ENCODE measurements at places on chromosomes 5 and 9.

DNA sequence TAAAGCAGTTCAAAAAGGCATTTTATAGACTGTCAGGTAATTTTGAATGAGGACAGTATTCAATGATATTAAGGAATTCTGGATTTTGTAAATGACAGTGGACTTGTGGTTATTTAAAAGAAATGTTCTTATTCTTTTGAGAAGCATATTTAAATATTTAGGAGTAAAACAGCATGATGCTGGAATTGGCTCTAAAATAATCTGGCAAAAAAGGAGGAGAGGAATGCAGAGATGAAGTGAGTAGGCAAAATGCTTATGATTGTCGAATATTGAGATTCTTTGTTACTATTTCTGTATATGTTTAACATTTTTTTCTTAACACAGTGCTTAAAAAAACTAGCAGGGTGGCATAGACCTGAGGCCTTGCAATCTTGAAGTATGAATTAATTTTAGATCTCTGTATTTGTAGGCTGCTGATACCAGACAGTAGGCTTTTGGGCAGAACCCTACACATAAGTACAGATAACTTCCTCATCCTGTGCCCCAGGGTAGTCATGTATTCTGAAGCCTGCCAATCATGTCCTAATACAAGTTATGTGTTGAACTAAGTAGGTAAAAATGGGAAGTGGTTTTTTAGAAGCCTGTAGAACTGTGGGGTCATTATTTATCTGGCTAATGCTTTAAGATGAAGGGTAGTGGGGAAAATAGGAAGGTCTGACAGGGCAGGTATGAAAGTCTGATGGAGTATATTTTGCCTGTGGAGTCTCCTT is 9.4 kb downstream of the CD180 start:
- DNase-seq, result no peak

GRCh38 chr9:87657893-87658292 is 68.0 kb upstream of the CTSL start:
- no peak for DNase-seq

GRCh38 chr9:127847833-127848755 is 6.4 kb downstream of the ENG start:
- DNase-seq, result no peak

DNA sequence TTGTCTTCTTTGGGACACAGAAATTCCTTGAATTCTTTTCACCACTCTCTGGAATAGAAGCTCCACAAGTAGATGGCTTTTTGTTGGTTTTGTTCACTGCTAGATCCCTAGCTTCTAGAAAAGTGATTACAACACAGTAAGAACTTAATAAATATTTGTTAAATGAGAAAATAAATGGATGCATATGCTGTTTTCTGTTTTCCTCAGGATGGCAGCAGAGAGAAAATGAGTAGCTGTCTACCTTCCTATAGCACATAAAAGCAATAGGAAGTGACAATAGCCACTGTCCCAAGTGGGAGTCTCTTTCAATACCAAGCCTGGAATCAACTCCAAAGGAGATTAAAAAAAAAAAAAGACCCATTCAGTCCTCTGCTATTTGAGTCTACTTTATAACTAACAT is 100.6 kb upstream of the NREP start:
- DNase-seq, result no peak

DNA sequence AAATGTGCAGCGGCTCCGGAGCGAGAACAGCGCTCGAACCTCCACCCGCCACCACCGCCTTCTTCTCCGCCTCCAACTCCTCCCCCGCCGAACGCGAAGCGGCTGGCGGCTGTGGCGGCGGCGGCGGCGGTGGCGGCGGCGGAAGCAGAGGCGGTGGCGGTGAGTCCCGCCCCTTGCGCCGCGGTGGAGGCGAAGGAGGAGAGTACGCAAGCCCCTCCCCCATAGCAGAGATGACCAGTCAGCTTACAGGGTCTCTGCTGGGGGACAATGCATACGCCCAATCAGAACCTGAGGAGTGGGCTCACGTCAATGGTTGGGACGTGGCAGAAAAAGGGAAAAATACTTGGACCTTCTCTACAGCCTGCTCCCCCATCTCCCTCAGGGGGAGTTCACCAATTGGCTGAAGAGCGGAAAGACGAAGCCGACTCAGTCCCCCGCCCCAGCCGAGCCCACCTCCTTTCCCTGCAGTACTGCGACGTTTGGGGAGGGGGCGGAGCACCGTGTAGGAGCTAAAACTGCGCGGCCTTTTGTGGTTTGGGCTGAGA is at the start of gene PJA2:
TSS of gene PJA2 (minus strand) at position 131 of the 545 bp plus-strand sequence. CDS start 26,541 bp downstream, outside the sequence.
- DNase-seq, result peak; percentile 100

DNA sequence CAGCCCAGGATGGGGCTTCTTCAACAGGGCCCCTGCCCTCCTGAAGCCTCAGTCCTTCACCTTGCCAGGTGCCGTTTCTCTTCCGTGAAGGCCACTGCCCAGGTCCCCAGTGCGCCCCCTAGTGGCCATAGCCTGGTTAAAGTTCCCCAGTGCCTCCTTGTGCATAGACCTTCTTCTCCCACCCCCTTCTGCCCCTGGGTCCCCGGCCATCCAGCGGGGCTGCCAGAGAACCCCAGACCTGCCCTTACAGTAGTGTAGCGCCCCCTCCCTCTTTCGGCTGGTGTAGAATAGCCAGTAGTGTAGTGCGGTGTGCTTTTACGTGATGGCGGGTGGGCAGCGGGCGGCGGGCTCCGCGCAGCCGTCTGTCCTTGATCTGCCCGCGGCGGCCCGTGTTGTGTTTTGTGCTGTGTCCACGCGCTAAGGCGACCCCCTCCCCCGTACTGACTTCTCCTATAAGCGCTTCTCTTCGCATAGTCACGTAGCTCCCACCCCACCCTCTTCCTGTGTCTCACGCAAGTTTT is 23.6 kb downstream of the PCDHGC5 start:
- DNase-seq, result peak; percentile 23

GRCh38 chr9:92190536-92190790 is 75.2 kb upstream of the SPTLC1 start:
- no peak for DNase-seq

DNA sequence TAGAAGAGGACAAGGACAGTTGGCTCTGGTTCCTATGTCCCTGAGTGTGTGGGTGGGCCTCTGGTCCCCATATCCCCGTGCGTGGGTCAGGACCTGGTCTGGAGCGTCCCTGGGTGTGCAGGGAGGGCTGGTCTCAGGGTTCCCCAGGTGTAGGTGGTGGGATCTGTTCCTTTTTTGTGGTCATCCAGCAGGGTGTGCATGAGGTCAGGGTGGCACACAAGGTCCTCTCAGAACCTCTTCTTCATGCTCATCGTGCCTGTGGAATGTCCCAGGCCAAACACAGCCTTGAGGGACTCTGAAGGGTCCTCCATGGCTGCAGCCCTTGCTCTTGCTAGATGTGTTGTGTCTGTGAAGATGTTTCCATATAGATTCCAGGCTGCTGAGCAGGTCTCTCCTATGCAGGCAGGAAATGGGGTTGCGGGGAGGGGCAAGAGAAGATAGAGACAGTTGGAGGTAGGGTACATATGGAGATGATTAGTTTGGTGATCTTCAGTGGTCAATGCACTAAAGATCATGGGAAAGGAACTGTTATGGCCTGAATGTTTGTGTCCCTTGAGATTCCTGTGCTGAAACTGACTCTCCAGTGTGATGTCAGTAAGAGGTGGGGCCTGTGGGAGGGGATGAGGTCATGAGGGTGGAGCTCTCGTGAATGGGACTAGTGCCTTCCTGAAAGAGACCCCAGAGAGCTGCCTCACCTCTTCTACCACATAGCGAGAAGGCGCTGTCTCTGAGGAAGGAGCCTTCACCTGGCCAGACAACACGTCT is 53.1 kb downstream of the NXNL2 start:
- no peak for DNase-seq

DNA sequence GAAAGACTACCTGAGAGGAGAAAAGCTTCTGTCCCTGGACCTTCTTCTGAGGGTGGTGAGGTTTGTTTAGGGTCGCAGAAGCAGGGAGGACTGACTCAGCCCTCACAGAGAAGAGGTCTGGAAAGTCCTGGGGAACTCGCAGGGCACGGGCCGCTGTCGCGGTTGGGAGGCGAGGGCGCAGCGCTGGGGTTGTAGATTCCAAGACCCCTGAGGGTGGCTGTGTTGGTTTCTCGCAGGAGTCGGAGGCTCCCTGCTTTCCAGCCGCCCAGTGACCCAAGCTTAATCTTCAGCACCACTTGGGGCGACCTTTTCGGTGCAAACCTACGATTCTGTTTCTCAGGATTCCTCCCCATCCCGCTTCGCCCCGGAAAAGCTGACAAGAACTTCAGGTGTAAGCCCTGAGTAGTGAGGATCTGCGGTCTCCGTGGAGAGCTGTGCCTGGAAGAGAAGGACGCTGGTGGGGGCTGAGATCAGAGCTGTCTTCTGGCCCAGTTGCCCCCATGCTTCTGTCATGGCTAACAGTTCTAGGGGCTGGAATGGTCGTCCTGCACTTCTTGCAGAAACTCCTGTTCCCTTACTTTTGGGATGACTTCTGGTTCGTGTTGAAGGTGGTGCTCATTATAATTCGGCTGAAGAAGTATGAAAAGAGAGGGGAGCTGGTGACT is 482 bp downstream of the SLC27A6 start:
- no peak for DNase-seq

DNA sequence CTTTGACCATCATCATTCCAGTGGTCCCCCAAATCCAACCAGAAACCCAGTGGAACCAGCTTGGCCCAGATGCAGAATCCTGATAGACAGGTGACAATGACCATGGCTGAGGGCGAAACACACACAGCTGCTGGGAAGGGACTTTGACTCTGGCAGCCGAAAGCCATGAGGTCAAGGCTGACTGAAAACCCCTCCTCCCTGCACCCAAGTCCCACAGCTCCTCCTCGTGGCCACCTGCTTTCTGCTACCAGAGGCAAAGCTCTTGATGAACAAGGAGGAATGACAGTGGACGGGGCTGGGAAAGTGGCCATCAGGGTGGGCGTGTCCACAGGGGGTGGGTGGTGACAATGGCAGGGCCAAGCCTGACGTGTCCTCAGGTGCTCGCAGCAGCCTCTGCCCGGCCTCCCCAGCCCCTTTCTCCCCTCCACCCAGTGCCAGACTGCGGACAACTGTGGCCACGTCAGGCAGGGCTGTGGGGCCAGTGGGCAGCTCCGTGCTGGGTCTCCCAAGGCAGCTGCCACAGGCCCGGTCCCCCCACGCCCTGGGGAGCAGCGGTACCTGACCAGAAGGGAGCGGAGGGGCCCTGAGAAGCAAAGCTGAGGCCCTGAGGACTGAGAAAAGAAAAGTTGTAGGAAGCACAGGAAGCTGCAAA is 30.8 kb upstream of the SARDH start:
- no peak for DNase-seq

GRCh38 chr5:88094403-88094802 is 174.2 kb downstream of the TMEM161B start:
- DNase-seq, result no peak

- no peak for DNase-seq
These were observed 43.7 kb downstream of the FGF18 start for GRCh38 chr5:171462928-171463861.

GRCh38 chr9:110502842-110503241 is 76.7 kb downstream of the SVEP1 start:
- DNase-seq, result no peak

DNA sequence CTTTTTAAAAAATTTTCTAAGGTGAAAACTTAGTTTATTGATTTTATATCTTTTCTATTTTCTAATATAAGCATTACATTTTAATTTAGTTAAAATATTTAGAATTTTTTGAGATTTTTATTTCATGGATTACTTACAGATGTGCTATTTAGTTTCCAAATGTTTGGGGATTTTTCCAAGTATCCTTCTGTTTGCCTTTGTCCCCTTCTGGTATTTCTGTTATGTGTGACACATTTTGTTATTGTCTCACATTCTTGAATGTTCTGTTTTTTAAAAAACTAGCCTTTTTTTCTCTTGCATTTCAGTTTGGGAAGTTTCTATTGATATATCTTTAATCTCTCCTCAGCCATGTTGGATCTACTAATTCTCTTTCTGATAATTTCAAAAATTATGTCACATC is 234.9 kb downstream of the FAM170A start:
- no peak for DNase-seq

- no peak for DNase-seq
These were observed 1274.0 kb upstream of the C9orf72 start for GRCh38 chr9:28847331-28847730.

DNA sequence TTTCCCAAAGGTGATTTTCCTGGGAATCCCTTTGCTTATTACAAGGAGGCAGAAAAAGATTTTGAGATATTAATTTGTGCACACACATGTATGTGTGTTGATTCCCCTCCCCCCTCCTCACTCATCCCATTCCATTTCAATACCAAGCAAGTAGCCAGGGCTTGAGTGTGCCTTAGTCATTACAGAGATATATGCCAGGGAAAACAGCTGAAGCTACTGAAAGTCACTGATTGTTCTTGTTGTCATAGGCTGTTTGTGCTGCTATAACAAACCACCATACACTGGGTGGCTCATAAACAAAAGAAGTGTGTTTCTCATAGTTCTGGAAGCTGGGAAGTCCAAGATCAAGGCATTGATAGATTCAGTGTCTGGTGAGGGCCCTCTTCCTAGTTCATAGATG is 158.6 kb downstream of the BAAT start:
- DNase-seq, result no peak

DNA sequence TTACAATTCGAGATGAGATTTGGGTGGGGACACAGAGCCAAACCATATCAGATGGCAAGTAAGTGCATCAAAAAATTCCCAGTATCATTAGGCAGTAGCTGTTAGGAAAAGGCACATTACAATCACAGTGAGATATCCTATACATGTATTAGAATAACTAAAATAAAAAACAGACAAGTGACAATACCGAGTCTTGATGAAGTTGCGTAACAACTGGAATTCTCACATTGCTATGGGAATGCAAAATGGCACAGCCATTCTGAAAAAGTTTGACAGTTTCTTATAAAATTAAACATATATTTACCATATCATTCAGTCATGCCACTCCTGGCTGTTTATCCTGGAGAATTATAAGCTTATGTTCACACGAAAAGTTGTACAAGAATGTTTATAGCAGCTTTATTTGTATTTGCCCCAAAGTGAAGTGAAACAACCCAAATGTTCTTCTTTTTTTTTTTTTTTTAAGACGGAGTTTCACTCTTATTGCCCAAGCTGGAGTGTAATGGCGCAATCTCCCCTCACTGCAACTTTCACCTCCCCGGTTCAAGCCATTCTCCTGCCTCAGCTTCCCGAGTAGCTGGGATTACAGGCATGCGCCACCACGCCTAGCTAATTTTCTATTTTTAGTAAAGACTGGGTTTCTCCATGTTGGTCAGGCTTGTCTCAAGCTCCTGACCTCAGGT is 93.1 kb upstream of the TLE1 start:
- no peak for DNase-seq

DNA sequence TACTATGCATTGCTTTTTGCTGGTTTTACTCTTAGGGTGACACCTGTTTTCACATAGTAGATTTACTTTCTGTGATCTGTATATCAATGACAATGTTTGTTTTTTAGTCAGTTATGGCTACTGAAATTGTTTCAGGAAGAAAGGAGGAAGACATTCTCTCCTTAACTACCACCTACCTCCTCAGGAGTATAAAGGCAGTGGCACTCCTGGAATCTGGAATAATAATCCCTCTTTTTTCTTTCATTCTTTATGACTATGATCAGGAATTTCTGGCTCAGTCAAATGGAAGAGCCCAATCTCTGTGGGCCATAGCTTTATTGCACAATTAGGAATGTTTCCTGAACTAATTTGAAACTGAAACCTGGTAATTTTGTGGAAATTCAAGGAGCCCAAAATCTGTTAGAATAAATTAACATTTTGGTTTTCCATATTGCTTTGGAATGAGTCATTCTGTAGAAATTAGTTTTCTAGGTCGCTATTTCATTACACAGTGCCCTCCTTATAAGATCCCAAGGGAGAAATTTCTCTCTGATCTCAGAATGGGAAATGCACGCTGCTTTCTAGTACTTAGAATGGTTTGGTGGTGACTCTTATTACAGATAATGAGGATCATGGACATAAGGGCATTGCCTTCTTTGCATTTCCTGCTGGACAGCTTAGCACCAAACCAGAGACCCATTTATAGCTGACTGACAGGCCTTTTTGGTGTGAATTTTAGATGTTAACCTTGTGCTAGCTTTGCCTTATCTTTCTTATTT is 95.3 kb upstream of the VLDLR start:
- no peak for DNase-seq
